ENCODE measurements at places on chromosomes 16 and 17. TPM values are rescaled to one million over a fixed set of nuclear protein-coding genes. Genes with fewer than 3 reads are reported as not detected.

HOXB2 gene
- total RNA-seq, result 43.9 TPM

ZNF594 gene
- total RNA-seq, result 5.9 TPM

CACNG1 gene
- total RNA-seq, result 142 TPM

EVPL gene
- not detected for total RNA-seq

KAT2A gene
- total RNA-seq, result 26.5 TPM

PTGES3L gene
- 28.8 TPM for total RNA-seq

MT1M gene
- total RNA-seq, result not detected

KRTAP4-3 gene
- not detected for total RNA-seq

ATP6V0C gene
- 59.2 TPM for total RNA-seq

GABARAP gene
- 315 TPM for total RNA-seq

Data from myocyte (in vitro differentiated cells).